Stimulated activated CD8-positive, alpha-beta memory T cell treated with anti-CD3 and anti-CD28 coated beads, Interleukin-2, amount 100 ng/mL, for 1 hour (primary cell): ENCODE measurements at places on chromosomes 6 and 20.

GRCh38 chr6:157823001-157823527 lies at the start of gene SNX9:
Gene SNX9 (plus strand): TSS chr6:157823246. CDS start chr6:157823435, 189 bp downstream.
- DNase-seq: peak; percentile 26

GRCh38 chr20:47118206-47118605 lies 223.6 kb downstream of the EYA2 start:
- no peak for DNase-seq

- no peak for DNase-seq
These were observed 142.0 kb upstream of the PMEPA1 start for GRCh38 chr20:57851796-57852195.

GRCh38 chr6:97094376-97094775 lies 169.8 kb downstream of the KLHL32 start:
- no peak for DNase-seq

- DNase-seq: no peak
These were observed 100.9 kb downstream of the BMP7 start for GRCh38 chr20:57165427-57166004.

DNA sequence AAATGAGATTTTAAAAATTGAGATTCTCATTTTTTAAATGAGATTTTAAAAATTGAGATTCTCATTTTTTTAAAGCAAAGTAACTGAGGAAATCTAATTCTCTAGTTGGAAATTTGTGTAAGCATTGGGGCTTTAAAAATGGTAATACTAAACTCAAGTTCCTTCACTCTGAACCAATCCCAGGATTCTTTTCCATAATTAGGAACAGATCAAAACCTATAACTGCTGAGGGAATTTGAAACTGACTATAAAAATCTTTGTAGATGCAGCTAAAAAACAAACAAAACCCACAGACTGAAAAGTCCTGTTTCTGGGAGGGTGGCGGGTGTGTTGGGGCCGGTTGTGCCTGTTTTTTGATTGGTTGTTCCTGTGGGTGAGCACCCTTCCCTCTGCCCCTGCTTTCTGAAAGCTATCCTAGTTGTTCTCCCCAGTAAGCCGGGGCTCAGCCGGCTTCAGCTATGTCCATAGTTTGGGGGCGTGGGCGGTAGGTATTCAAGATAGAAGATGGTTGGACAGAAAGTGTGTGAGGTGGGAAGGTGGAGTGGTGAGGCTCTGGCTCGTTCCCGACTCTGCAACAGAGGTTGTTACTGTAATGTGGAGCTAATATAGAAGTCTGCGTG lies 49.3 kb downstream of the GFRA4 start:
- DNase-seq: no peak

GRCh38 chr20:32158351-32158750 lies 48.8 kb downstream of the TM9SF4 start:
- DNase-seq: no peak

- no peak for DNase-seq
These were observed 155.1 kb downstream of the PRDM13 start for GRCh38 chr6:99761711-99762110.

- DNase-seq: no peak
These were observed 143.8 kb downstream of the DOK5 start for GRCh38 chr20:54619181-54619580.

GRCh38 chr6:163309491-163310026 lies 105.0 kb upstream of the QKI start:
- no peak for DNase-seq

DNA sequence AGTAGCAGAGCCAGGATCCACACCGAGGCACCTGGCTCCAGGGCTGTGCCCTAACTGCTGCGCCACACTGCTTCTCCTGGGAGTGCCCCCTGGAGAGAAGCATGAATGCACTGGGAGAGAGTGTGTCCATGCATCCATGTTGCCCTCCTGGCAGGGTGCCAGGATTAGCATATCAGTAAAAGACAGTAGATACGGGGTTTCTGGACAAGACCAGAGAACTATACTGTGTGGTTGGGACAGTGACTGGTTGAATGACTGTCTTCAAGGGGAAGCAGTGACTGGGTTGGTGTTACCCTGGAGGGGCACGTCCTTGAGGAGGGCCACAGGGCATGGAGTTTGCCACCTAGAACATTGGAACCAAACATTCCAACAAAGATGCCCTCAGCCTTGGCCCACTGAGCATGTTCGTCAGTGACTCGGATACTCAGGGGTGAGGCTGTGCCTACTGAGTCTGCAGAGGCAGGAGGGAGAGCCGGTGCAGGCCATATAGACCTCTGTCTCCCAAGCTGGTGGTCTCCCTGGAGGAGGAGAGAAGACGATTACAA lies 288.8 kb downstream of the CDC5L start:
- no peak for DNase-seq

GRCh38 chr6:158053377-158054313 lies 72.0 kb downstream of the SYNJ2 start:
- no peak for DNase-seq

DNA sequence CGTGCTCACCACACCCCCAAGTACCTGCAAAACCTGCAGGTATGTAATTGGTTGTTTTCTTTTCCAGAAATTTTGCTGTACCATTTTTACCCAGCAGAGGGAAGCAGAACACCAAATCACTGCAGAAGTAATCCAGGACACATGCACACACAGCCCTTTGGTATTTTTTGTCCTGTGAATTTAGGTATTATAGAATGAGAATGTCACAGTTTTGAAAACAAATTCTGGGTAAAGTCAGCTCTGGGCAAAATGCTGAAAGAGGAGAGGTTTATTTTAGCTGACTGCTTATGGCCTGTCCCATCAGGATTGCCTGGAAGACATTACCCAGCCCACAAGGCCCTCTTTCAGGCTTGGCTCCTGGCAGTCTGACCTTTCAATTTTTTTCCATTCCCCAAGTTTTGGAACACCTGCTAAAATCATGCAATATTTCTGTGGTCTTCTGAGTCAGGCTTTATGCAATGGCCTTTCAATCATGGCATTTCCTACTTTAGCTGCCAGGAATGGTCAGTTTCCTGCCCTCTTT lies 3.5 kb upstream of the EFHC1 start:
- DNase-seq: no peak

DNA sequence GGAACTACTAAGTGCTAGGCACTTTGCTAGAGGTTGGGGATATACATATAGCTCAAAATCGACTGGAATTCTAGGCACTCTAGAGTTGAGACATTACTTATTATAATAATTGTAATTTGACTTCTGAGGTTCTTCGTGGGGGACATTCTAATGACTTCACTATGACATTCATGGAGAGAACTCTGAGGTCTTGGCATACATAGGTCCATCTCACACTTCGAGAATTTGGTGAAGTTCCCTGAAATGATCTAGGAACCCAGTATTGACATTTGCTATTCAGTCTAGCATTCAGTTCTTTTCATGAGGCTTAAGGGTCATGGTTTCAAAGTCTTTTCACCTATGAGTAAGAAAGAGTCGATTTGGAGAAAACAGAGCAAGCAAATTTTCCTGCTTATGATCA lies 446.6 kb upstream of the JAG1 start:
- no peak for DNase-seq

DNA sequence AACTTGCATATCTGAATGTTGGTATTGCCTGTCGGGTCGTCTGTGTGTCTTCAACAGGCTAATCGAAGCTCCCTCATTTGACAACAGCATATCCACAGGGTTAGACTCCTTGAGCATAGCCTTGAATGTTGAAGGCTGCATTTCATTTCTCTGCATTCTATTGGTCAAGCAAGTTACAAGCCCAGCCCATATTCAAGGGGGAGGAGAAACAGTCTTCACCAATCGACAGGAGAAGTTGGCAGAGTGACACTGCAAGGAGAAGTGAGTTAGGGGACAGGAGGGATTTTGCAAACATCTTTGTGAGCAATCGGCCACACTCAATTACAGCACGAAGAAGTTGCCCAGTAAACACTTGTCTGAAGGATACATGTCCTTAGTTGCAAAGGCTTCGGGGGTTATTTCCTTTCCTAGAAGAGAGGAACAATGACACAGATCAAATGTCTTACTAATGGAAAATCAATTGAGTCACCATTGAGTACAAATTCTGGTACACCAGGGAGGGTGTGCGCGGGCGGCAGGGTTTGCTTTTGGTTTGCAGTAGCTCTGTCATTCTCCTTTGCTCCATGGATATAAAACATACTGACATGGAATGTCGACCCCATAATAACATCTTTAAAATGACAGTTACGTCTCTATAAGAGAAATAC lies 60.6 kb upstream of the NT5E start:
- no peak for DNase-seq

- no peak for DNase-seq
These were observed 210.3 kb downstream of the PREX1 start for GRCh38 chr20:48617481-48617880.

DNA sequence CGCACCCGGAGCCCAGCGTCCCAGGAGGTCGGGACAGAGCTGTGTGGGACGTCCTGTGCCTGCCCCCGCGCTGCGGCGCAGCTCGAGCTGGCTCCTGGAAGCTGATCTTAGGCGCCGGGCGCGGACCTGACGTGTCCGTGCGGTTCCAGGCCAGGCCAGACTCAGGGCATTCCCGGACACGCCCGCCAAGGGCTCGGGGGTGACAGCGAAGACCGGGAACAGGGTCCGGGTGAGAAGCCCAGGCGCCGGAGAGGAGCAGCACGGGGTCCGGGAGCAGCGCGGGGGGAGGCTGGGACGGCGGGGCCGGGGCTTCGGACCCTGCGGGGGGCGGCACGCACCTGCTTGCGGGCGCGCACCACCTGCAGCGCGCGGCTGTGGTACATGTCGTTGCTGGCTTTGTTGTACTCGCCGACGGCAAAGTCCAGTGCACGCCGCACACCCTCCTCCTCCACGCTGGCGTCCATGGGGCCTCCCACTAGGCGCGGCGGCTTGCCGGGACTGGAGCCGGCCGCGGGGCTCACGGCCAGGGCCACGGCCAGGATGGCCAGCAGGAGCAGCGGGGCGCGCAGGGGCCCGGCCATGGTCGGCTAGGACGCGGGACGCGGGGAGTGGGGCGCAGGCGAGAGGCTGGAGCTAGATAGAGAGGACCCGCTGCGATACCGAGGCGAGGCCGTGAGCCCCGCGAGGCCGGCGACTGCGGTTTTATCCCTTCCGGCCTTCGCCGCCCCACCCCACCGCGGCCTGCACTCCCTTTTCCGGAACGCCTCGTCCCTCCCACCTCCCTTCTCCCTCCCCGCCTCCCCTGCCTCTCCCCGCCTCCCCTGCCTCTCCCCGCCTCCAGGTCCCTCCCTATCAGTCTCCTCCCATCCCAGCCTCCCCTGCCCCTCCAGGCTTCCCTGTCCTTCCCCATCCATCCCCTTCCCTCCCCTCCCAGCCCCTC lies at the start of gene CST3:
TSS of gene CST3 (minus strand) at position 674 of the 940 bp plus-strand sequence. CDS start at position 581, 93 bp downstream.
- DNase-seq: no peak

GRCh38 chr6:159107451-159108260 lies 61.5 kb upstream of the FNDC1 start:
- DNase-seq: peak; percentile 51

GRCh38 chr6:26441977-26442376 lies 1.7 kb downstream of the BTN3A3 start:
- DNase-seq: no peak

DNA sequence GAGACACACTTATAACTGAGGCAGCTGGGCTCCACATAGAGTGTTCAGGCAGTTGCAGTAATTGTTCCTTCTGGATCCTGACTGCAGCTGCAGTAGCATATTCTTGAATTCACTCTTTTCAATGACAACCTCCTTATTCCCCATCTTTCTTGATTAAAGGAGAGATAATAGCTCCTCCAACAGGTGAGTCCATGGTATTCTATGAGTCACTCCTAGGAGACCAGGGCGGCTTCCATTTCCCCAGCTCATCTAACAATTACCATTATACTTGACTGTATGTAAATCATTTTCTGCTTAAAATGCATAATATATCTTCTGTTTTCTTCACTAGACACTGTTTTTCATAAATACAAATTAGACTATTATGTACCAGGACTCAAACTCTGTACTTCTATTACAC lies 62.4 kb downstream of the TENT5A start:
- DNase-seq: no peak

DNA sequence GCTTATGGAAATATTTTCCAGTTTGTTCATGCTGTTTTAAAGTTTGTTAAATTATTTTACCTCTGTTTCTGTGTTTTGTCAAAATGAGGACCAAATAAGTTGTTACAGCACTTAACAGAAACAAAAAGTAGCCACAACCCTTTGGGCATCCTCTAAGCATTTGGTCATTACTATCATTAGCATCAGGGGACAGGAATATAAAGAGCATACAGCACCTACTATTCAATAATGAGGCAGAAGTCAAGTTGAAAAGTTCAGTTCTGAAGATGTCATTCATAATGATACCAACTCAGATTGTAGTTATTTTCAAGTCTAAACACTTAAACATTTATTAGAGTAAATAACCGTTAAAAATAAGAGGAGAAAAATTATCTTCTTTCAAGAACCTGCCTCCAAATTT lies 862.3 kb upstream of the FLRT3 start:
- no peak for DNase-seq

- DNase-seq: no peak
These were observed 19.0 kb upstream of the TGM2 start for GRCh38 chr20:38184101-38184500.

GRCh38 chr20:57977569-57977968 lies 250.9 kb downstream of the ANKRD60 start:
- DNase-seq: no peak

GRCh38 chr6:79152269-79152737 lies 74.2 kb upstream of the PHIP start:
- no peak for DNase-seq

GRCh38 chr6:17593246-17593645 lies 6.9 kb upstream of the FAM8A1 start:
- DNase-seq: no peak

GRCh38 chr6:161242779-161243693 lies 30.8 kb downstream of the AGPAT4 start:
- DNase-seq: peak; percentile 36

DNA sequence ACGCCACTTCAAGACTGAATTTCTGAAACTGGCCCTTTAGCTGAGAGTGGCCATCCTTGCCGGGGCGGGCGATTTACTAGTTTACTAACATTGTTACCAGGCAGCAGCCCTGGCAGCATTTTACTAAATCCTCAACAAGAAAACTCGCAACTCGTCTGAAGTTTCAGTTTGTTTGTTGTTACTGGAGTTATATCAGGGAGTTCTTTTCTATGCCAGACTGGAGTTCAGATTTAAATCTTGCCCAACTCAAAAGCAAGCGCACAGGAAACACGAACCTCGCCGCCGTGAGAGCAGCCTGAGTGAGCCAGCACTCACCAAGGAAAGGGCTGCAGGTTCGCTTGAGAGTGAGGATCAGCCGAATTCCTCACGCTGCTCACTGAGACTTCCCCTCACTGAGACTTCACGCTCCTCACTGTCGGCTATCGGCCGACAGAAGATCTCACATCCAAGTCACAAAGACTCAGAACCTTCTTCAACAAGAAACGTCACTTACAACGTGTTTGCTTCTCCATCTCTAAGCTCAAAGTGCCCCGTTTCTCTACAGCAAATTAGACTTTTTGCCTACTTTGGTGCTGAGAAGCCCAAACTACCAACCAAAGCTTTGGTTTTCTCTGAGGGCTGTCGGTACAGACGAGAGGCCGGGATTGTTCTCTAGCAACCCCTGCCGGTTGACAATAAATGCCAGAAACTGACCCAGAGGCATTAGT lies 78.9 kb downstream of the OLIG3 start:
- DNase-seq: peak; percentile 47

GRCh38 chr6:169955731-169956437 lies 204.5 kb downstream of the ERMARD start:
- DNase-seq: no peak

- DNase-seq: no peak
These were observed 114.5 kb upstream of the SOX4 start for GRCh38 chr6:21478883-21479539.

GRCh38 chr6:166465003-166465399 lies 82.3 kb upstream of the MPC1 start:
- DNase-seq: no peak

GRCh38 chr6:106684011-106684410 lies 54.6 kb downstream of the QRSL1 start:
- DNase-seq: no peak
